CD14-positive monocyte (primary cell): ENCODE measurements at places on chromosomes 6 and 20. TPM values are rescaled to one million over a fixed set of nuclear protein-coding genes. Genes with fewer than 3 reads are reported as not detected.

PNPLA1 gene
- polyA plus RNA-seq = 3.5 TPM

PHF20 gene
- 78.2 TPM for polyA plus RNA-seq

SLC32A1 gene
- not detected in 2 replicates for polyA plus RNA-seq

DLL1 gene
- polyA plus RNA-seq = 0.11 and 0.17 TPM in 2 replicates

DDO gene
- 0.75 and 0.95 TPM in 2 replicates for polyA plus RNA-seq

RGS17 gene
- polyA plus RNA-seq = not detected

PFDN6 gene
- 28.4 TPM for polyA plus RNA-seq

ULBP3 gene
- not detected for polyA plus RNA-seq

CYP21A2 gene
- polyA plus RNA-seq = not detected

FAXC gene
- polyA plus RNA-seq = not detected

MYLK2 gene
- not detected for polyA plus RNA-seq

ADGRF4 gene
- not detected in 2 replicates for polyA plus RNA-seq

SRMS gene
- not detected for polyA plus RNA-seq

TFAP2D gene
- not detected for polyA plus RNA-seq

APOBEC2 gene
- polyA plus RNA-seq = 0.42 TPM

POM121L2 gene
- polyA plus RNA-seq = not detected in 2 replicates

CST9 gene
- polyA plus RNA-seq = not detected

KCNQ2 gene
- polyA plus RNA-seq = not detected

GPR6 gene
- not detected for polyA plus RNA-seq

GMPR gene
- polyA plus RNA-seq = 3.2 TPM

SLC22A2 gene
- polyA plus RNA-seq = not detected

ASIP gene
- polyA plus RNA-seq = not detected in 2 replicates

GNAS-AS1 gene
- polyA plus RNA-seq = not detected in 2 replicates

BPI gene
- polyA plus RNA-seq = 9.0 TPM

MAP3K5 gene
- 11.1 TPM for polyA plus RNA-seq

SIRPB1 gene
- polyA plus RNA-seq = 137 TPM

TGM3 gene
- polyA plus RNA-seq = not detected

NR2E1 gene
- not detected for polyA plus RNA-seq

TP53TG5 gene
- not detected in 2 replicates for polyA plus RNA-seq

PGC gene
- polyA plus RNA-seq = not detected

MLIP gene
- not detected for polyA plus RNA-seq

DSP gene
- polyA plus RNA-seq = not detected

SOBP gene
- polyA plus RNA-seq = not detected in 2 replicates

MCHR2 gene
- not detected in 2 replicates for polyA plus RNA-seq

ZNF334 gene
- polyA plus RNA-seq = not detected

SLC25A27 gene
- not detected for polyA plus RNA-seq

PROKR2 gene
- not detected for polyA plus RNA-seq

SEL1L2 gene
- polyA plus RNA-seq = not detected
